ENCODE measurements at places on chromosomes 16 and 17.

GRCh38 chr16:11585460-11586377 lies 1.0 kb downstream of the LITAF start:
- DNase-seq: peak; percentile 60

DNA sequence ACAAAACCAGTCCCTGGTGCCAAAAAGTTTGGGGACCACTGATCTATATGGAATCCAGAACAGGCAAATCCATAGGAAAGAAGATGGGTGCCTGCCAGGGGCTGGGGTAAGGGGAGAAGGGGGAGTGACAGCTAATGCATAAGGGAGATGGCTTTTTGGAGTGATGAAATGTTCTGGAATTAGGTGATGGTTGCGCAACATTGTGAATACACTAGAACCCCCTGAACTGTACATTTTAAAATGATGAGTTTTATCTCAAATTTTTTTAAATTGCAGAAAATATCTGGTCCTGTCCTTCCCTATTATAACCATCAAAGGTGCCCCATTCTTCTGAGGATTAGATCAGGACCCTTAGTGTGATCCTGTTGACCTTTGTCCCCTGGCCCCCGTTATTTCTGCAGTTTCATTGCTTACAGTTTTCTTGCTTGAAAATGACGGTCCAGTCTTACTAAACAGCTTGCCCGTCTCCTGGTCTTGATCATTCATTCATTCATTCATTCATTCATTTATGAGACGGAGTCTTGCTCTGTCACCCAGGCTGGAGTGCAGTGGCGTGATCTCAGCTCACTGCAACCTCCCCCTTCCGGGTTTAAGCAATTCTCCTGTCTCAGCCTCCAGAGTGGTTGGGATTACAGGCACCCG lies 4.6 kb downstream of the BCO1 start:
- DNase-seq: no peak

DNA sequence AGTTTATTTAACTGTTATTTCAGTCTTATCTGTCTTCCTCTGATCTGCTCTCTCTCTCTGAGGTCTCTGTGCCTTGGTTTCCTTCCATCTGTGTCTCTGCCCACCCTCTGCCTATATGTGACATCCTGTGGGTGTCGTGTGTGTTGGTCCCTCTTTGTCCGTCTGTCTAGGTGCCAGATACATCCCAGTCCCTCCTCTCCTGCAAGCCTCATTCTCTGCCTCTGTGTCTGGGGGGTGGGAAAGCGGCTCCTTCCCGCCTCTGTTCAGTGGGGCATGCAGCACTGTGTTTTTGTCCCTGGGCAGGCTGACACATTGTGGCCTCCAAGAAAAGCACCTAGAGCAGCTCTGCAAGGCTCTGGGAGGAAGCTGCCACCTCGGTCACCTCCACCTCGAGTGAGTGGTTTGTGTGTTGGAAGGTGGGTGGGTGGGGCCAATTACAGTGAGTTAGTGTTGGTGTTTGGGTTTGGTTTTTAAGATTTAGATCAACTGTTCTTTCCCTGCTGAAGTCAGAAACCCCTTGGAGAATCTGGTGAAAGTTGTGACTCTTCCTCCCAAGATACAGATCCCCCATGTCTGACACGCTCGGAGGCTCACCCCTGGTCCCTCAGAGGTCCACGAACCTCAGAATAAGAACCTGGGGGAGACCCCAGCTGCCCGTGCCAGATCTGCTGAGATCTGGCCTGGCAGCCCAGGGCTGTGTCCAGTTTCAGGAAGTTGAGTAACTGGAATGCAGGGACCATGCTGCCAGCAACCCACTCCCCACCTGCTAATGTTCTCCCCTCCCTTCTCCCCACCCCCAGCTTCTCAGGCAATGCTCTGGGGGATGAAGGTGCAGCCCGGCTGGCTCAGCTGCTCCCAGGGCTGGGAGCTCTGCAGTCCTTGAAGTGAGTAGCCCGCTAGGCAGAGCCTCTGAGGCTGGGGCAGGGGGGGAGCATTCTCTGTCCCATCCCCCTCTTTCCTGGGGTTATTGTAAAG lies 50.9 kb upstream of the CPNE2 start:
- DNase-seq: no peak

DNA sequence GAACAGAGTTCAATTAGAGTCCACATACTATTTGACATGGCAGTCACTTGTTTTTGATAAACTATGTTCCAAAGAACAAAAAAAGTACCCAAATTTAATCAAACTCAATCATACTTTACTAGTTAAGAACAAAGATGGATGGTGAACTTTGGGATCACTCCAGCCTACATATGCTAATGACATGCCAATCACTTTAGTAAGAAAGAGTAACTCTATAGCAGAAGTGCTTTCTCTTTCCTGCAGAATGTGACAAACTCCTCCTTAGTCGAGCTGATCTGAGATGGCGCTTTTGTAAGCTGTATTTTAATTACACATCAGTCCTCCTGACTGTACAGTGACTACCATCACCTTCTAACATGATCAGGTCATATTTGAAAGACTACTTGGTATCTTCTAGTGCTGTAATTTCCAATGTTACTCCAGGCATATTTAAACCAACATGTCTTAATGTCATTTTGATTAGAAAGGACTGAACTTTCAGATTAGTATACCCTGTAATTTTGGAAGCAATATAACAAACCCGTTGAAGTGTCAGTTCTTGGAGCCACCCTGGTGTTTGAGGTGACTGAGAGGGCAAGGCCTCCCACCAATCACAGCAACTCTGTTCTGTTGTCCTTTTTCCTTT lies 4.1 kb downstream of the NETO2 start:
- no peak for DNase-seq

DNA sequence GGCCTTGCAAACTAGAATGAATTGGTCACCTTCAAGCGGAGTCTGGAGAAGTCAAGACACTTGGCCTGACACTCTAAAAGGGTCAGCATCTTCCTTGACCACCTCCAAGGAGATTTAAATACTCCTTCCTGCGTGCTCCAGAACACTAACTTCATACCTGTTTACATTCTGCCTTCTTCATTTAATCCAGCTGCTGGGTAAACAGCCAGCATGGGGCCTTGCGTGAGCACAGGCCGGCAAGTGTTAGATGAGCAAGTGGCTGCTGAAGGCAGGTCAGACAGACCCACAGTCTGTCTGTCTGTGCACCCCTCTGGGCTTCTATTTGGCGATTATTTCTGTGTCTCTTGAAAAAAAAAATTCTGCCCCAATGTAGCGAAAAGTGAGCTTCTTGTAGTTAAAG lies 153.8 kb downstream of the MSI2 start:
- DNase-seq: no peak

- DNase-seq: no peak
These were observed 395.0 kb upstream of the SOX9 start for GRCh38 chr17:71725811-71726210.

DNA sequence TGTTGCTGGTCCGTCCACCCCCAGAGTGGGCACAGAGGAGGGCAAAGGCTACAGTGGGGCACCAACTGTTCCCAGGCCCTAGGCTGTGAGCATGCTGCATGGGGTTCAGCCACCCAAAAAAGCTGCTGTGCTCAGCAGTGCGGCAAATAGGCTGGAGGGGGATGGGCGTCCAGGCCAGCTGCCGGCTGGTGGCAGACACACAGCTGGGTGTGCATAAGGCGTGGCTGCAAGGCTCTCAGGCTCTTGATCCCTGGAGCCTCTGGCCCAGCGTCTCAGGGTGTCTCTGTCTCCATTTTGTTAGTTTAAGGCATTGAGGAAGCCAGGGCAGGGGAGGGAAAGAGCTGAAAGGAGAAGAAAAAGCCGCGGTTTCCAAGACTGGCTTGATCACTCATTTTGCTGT lies 8.8 kb downstream of the RPL19 start:
- DNase-seq: no peak

GRCh38 chr16:81654346-81654745 lies 124.7 kb upstream of the PLCG2 start:
- no peak for DNase-seq

DNA sequence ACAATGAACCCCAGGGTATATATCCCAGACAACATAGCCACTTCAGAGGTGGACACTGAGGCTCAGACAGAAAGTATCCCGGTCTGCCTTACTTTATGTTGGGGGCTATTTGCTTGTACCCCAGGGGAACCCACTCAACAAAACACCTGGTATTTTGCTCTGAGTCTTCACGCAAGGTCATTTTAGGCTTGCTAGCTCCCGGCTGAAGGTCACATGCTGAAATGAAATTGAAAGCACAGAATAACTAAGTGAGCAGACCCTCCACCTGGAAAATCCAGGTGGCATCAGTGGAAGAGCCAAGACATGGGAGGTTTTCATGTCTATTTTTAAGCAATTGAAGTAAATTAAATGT lies 4.1 kb upstream of the KDM8 start:
- no peak for DNase-seq

DNA sequence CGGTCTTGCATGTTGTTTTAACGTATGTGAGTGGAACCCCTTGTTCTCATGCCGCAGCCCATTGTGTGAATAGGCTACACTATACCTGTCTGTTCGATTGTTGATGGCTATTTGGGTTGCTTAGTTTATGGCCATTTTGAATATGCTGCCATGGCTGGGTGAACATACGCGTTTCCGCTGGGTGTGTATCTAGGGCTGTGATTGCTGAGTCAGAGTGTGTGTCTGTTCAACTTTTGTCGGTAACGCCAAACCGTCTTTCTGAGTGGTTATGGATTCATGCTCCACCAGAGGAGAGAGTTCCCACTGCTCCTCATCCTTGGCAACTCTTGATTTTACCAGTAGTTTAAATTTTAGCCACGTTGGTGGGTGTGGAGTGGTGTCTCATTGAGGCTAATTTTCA lies 77.0 kb downstream of the METRNL start:
- DNase-seq: no peak

GRCh38 chr17:83064021-83064731 lies 15.2 kb upstream of the METRNL start:
- DNase-seq: peak; percentile 17

DNA sequence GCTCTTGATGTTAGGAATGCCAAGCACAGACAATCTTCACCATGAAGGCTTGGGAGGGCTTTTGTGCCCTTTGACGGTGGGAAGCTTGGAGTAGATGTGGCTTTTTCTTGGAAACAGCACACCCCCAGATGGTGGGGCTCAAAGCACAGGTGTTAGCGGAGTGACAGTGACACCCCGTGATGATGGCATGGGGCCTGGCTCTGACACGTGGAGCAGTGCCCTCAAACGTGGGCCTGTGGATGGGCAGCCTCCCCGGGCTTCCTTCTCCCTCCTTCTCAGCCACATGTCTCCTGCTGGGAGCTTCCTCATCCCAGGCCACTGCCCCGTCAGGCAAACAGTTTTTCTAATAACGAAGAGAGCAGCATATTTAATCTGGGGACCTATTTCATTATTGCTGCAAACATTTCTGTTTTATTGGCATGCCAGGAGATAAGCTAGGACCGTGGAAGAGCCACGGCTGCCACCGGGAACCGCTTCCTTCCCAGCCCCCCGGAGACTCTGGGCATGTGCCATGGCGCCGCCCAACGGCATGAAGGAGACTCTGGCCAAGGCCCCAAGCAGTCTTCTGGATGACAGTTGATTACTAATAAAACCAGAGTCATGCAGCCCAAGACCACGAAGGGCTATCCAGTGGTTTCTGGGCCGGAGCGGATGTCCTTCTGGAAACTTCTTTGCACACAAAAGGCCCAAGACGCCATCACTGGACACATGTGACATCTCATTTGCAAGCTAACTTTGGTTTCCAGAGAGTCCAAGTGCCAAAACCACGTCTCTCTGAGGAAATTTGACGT lies 280.3 kb upstream of the FOXF1 start:
- no peak for DNase-seq

GRCh38 chr16:57525761-57526160 lies 10.6 kb downstream of the CCDC102A start:
- DNase-seq: no peak

- DNase-seq: no peak
These were observed 69.3 kb downstream of the MYO1D start for GRCh38 chr17:32807577-32807976.

- DNase-seq: no peak
These were observed 764.7 kb upstream of the KIF2B start for GRCh38 chr17:53058031-53058430.

DNA sequence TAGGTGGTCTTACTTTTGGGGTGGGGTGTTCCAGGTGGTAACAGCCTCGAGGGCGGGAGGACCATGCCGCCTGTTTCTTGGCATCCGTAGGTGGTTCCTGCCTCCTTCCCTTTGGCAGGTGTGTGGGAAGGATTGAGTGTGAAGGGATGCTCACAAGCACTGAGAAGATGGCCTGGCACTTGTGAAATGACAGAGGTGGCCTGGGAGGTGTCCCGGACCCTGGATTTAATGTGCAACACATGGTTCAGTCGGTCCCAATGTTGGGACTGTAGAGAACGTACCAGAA lies 165.8 kb upstream of the FOXF1 start:
- DNase-seq: no peak

DNA sequence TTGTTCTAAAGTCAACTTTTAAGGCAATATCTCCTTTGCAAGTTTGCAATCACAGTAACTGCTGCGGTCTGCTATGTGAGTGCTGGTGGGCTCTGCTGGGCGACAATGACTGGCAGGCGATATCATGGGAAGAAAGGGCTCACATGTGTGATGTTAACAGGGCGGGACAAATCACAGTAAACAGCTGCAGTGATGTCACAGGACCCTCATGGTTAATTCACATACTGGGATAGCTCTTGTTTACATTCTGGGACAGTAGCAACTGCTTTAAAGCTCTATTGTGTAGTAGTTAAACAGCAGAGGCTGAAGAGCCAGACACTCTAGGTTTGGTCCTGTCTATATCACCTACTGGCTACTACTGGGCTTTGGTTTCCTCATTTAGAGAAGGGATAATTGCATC lies 257.2 kb upstream of the ASIC2 start:
- no peak for DNase-seq

DNA sequence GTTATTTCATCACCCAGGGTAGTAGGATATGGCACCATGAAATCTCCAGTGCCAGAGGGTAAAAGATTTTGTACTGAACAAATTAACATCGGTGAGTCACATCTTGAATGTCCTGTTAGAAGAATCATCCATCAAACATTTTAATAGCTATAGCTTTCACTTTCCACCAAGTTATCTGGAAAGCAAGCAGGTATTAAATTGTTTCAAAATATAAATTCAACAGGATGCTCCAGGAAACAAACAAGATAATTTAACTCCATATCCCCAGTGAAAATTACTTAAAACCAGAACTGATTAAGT lies 2.4 kb downstream of the VEZF1 start:
- no peak for DNase-seq

DNA sequence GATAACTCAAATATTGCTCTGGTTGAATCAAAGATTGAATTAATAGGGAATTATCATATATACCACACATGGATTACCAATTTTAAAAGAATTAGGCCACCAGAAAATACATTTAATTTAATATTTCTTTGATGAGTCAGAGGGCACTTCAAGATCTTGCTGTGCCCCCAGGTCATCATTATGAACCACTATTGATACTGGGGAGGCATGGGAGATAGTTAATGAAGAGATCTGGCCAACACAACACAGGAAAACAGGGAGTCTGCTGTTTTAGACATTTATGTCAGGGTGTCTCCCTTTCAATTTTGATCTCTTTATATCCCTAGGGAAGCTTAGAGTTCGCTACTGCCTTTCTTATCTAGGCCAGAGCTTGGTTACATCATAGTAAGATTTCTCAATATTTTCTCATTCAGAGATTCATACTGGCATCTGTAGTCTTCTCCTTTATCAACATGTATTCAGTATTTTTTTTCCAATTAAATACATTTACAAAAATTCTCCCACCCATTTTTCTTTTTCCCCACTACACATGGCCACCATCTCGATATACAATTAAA lies 158.3 kb upstream of the ZFHX3 start:
- no peak for DNase-seq

All from left hindlimb (tissue), 1 donor.